Astrocyte (in vitro differentiated cells and primary cell): ENCODE measurements at places on chromosomes 5 and 9. TPM values are rescaled to one million over a fixed set of nuclear protein-coding genes. Genes with fewer than 3 reads are reported as not detected.

DNA sequence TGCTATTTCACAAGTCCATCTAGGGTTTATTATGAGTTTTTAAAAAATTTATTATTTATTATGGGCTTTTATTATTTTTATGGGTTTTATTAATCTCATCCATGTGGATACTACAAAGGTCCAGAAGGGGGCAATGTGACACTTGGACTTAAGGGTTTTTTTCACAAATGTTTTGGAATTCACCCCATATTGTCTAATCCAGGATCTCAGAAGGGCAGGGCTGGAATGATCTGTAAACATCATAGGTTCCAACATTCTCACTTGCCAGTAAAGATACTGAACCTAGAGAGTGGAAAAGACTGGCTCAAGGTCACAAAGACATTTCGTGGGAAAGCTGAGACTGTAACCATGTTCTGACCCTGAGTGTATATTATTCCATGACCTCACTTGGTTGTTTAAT lies 35.6 kb downstream of the NIM1K start:
- peak; percentile 36 for DNase-seq
- H3K36me3 ChIP-seq: no peaks in the 10 kb centered on the region
- H3K27ac ChIP-seq: no peak overlapping the region
- no peaks in the 10 kb centered on the region for H3K4me1 ChIP-seq
- no peaks in the 10 kb centered on the region for H3K27me3 ChIP-seq

TUBB4B gene
- 188 and 218 TPM in 2 replicates for total RNA-seq

HEXB gene
- total RNA-seq: 96.3 and 99.3 TPM in 2 replicates

- peaks cover 35% of the 10 kb centered on the region for H3K36me3 ChIP-seq
- H3K27ac ChIP-seq: no peak overlapping the region
- no peak overlapping the region for H3K4me3 ChIP-seq
- DNase-seq: no peak
- no peaks in the 10 kb centered on the region for H3K4me1 ChIP-seq
Observed at GRCh38 chr5:159269723-159270122, 6.6 kb downstream of the UBLCP1 start.

LCN15 gene
- total RNA-seq: not detected in 2 replicates

DNA sequence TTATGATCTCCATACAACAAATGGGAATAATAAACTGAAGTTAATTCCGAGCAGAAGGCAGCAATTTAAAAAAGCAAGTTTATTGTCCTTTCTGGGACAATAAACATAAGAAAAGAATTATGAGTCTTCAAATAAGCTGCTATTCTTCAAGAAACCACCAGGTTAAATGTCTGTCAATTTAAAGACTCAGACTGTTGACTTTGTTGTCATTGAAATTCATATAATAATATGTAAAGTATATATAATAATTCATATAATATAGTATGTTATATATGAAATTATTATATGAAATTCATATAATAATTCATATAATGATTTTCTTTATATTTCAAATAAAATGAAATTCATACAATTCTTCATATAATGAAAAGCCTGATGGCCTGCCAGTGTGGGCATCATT lies 497.5 kb upstream of the RGMB start:
- H3K4me1 ChIP-seq: no peaks in the 10 kb centered on the region
- no peak overlapping the region for H3K4me3 ChIP-seq
- no peaks in the 10 kb centered on the region for H3K36me3 ChIP-seq
- no peak for DNase-seq
- H3K27me3 ChIP-seq: no peaks in the 10 kb centered on the region

DNA sequence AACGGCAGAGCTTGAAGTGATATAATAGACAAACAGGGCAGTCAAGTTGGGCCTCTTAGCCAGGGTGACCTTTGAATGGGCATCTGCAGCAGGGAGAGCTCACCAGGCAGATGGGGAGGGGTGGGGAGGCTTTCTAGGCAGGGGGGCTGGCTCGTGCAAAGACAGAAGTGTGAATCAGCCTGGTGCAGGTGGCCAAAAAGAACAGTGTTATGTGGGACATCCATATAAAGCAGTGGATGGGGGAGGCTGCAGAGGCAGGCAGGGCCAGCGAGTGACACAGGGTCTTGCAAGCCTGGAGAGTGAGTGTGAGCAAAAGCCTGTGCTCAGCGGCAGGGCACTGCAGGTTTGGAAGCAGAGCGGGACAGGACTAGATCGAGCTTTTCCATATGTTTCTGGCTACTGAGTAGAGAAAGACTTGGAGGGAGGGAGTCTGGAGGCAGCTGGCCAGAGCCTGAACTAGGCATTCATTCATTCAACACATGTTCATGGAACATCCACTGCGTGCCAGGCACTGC lies 14.2 kb upstream of the TTLL11 start:
- no peaks in the 10 kb centered on the region for H3K27me3 ChIP-seq
- no peak for DNase-seq
- no peaks in the 10 kb centered on the region for H3K4me1 ChIP-seq
- no peak overlapping the region for H3K27ac ChIP-seq
- H3K4me3 ChIP-seq: no peak overlapping the region

- H3K36me3 ChIP-seq: peaks cover 6% of the 10 kb centered on the region
- H3K4me1 ChIP-seq: peaks cover 18% of the 10 kb centered on the region
- H3K27ac ChIP-seq: no peak overlapping the region
- no peak for DNase-seq
- peak overlapping the region; percentile 90 for H3K4me3 ChIP-seq
- no peaks in the 10 kb centered on the region for H3K27me3 ChIP-seq
Observed at GRCh38 chr5:176362233-176362490, 598 bp upstream of the KIAA1191 start.

GRCh38 chr5:86640998-86641397 lies 23.3 kb downstream of the COX7C start:
- H3K36me3 ChIP-seq: no peaks in the 10 kb centered on the region
- no peak for DNase-seq
- H3K27ac ChIP-seq: no peak overlapping the region
- no peaks in the 10 kb centered on the region for H3K27me3 ChIP-seq
- no peaks in the 10 kb centered on the region for H3K4me1 ChIP-seq

TMEM252 gene
- not detected in 2 replicates for total RNA-seq

DNA sequence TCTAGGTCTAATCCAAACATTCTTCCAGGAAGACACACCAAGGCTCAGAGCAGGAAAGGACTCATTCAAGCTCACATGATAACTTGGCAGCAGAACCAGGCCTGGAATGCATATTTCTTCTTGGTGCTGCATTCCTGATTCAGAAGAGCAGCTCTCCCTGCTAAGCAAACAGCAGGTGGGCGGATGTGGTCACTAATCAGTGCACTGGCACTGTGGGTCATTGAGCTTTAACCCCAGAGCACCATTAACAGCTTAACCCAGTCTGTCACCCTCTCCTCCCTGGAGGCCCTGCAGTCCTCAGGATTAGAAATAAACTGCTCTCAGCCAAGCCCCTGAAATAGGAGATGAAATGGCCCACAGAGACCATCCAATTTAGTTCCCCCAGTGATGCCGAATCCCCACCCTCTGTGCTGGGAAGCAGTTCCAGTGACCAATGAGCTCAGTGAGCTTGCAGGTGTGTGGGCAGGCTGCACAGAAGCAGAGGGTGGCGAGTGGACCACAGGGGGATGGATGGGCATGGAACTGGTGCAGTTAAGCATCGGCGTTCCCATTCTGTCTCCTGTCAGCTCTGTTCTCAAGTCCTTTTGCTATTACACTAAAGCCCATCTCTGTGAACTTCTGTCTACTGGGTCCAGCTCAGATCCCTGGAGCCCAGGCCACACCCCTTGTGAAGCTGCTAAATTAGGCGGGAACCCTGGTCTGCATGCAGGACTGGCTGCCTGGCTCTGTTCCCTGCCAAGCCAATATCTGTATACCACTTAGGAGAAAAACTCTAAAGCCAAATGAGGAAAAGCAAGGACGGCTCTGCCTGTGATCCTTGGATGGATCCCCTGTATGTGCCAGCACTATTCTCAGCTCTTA lies 16.6 kb upstream of the MEGF9 start:
- H3K27ac ChIP-seq: no peak overlapping the region
- H3K4me3 ChIP-seq: no peak overlapping the region
- no peaks in the 10 kb centered on the region for H3K36me3 ChIP-seq
- peaks cover 13% of the 10 kb centered on the region for H3K4me1 ChIP-seq
- peak; percentile 99 for DNase-seq

DNA sequence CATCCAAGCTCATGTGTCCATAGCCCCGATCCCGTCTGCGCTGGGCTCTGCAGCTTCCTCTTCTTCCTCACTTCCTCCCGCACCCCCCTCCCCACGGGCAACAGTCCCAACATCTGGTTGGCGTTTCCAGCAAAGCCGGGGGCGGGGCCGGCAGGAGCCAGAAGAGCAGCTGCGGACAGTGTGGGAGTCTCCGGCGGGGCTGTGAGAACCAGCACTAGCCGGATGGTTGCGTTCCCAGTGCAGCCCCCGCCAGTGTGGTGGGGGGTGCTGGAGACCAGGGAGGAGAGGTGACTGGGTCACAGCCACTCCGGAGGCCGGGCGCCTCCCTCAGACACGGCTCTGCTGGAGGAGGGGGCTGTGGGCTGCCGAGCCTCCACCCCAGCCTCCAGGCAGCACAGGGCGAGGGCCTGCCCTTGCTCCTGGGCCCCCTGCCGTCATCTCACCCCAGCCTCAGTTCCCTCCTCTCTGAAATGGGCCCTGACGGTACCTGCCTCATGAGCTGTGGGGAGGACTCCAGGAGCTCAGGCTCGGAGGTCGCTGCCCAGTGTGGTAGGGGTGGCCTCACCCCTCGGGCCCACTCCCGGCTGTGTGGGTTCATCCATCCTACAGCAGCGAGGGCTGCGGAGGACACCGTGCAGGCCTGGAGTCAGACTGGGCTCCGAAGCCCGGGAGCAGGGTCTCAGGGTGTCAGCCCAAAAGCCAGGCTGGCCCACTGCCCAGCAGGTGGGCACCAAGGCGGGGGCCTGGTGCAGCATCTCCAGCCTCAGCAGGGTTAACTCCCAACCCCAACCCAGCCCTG lies 41.5 kb upstream of the NOTCH1 start:
- H3K27ac ChIP-seq: no peak overlapping the region
- H3K27me3 ChIP-seq: no peaks in the 10 kb centered on the region
- no peaks in the 10 kb centered on the region for H3K36me3 ChIP-seq

DNA sequence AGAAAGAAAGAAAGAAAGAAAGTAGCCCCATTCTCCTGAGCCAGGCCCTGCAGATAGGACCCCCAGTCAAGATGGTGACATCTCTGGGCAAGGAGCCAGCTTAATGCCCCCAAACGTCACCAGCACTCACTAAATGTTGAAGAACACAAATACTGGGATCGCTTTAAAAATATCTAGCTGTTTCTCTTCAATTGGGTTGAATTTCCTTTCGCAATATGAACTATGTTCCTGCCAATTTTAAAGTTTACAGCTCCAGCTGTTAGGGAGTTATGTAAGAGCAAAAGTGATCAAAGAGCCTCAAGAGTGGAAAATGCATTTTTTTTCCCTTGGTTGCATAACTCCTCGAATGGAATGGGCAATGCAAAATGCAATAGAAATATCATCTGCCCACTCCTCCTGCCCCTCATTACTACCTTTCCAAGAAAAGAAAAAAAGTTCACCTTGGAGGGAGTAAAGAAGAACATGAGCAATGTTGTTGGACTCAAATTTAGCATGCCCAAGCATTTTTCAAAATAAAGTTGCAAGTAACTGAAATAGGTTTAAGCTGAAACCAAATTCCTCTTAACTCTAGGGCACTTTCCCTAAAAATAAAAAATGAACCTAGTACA lies 244.2 kb upstream of the PIK3R1 start:
- H3K4me1 ChIP-seq: no peaks in the 10 kb centered on the region
- DNase-seq: peak; percentile 23
- no peak overlapping the region for H3K27ac ChIP-seq
- no peaks in the 10 kb centered on the region for H3K27me3 ChIP-seq
- no peaks in the 10 kb centered on the region for H3K36me3 ChIP-seq

GRCh38 chr5:110738503-110738811 lies 350 bp upstream of the SLC25A46 start:
- no peaks in the 10 kb centered on the region for H3K36me3 ChIP-seq
- no peak for DNase-seq
- H3K4me1 ChIP-seq: peaks cover 6% of the 10 kb centered on the region
- H3K4me3 ChIP-seq: peak overlapping the region; percentile 93
- peak overlapping the region; percentile 76 for H3K27ac ChIP-seq

DNA sequence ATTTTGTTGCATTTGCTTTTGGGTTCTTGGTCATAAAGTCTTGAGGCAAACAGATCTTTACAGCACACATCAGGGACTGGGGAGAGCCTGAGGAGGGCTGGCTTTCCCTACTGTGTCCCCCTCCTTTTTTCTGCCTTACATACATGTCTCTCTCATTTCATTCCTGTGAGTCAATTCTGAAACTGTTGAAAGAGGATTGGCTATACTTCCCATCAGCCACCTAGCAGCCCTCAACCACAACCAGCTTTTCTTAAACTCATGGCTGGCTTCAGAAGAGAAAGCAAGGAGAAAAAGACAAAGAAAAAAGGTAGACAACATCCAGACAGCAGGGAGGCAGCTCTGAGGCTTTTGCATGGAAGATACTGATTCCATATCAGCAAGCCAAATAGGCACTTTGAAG lies 374.8 kb upstream of the KIF2A start:
- no peaks in the 10 kb centered on the region for H3K36me3 ChIP-seq
- DNase-seq: peak; percentile 34
- no peak overlapping the region for H3K4me3 ChIP-seq
- H3K4me1 ChIP-seq: no peaks in the 10 kb centered on the region
- H3K27ac ChIP-seq: no peak overlapping the region
- H3K27me3 ChIP-seq: no peaks in the 10 kb centered on the region

ZFYVE16 gene
- total RNA-seq: 48.5 and 48.8 TPM in 2 replicates

DNA sequence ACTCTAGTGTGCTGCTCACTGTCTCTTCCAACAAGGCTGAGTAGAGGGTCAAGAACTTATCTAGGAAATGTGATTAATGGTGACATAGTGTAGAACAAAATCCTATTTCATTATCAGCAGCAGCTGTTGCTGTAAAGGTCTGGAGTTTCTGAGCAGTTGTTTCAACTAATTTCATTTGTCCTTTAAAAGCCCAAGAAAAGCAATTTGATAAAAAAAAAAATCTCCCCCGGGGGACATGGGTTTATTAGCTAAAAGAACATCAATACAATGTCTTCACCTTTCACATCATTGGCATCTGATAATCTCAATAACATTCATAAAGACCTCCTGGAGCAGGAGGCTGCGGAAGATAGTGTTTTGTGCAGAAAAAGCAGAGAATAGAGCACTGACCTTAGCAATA lies 468.1 kb downstream of the KCTD16 start:
- H3K27ac ChIP-seq: no peak overlapping the region
- DNase-seq: no peak
- H3K4me1 ChIP-seq: no peaks in the 10 kb centered on the region
- H3K36me3 ChIP-seq: no peaks in the 10 kb centered on the region
- H3K27me3 ChIP-seq: no peaks in the 10 kb centered on the region

PRR16 gene
- 8.8 and 9.1 TPM in 2 replicates for total RNA-seq

DNA sequence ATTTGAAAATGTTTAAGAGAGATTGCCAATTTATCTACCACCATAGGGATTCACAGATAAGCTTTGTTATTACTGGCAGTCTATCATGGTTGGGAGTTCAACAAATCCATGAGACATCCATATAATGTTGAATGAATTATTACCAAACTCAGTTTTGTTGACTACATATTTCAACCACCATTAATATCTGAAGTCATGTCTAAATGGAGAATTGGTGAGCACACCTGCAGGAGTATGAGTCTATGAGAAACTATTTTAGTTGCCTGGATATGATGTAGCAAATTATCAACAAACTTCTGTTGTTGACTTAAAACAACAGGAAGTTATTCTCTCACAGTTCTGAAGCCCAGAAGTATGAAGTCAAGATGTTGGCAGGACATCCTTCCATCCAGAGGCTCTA lies 126.8 kb upstream of the FBXL7 start:
- peak; percentile 2 for DNase-seq
- no peaks in the 10 kb centered on the region for H3K27me3 ChIP-seq
- H3K4me3 ChIP-seq: no peak overlapping the region

MYOT gene
- total RNA-seq: not detected in 2 replicates

SLC6A3 gene
- total RNA-seq: 0.07 TPM in 2 replicates

ANKRD34B gene
- 0.10 and 0.20 TPM in 2 replicates for total RNA-seq

GRCh38 chr9:2261421-2262103 lies 246.4 kb downstream of the SMARCA2 start:
- H3K27me3 ChIP-seq: no peaks in the 10 kb centered on the region
- no peaks in the 10 kb centered on the region for H3K36me3 ChIP-seq
- peaks cover 12% of the 10 kb centered on the region for H3K4me1 ChIP-seq
- no peak for DNase-seq
- no peak overlapping the region for H3K4me3 ChIP-seq
